ENCODE measurements at places on chromosomes 11 and 22.

- no peak for DNase-seq
These were observed 7.0 kb downstream of the MMP3 start for GRCh38 chr11:102836290-102836875.

DNA sequence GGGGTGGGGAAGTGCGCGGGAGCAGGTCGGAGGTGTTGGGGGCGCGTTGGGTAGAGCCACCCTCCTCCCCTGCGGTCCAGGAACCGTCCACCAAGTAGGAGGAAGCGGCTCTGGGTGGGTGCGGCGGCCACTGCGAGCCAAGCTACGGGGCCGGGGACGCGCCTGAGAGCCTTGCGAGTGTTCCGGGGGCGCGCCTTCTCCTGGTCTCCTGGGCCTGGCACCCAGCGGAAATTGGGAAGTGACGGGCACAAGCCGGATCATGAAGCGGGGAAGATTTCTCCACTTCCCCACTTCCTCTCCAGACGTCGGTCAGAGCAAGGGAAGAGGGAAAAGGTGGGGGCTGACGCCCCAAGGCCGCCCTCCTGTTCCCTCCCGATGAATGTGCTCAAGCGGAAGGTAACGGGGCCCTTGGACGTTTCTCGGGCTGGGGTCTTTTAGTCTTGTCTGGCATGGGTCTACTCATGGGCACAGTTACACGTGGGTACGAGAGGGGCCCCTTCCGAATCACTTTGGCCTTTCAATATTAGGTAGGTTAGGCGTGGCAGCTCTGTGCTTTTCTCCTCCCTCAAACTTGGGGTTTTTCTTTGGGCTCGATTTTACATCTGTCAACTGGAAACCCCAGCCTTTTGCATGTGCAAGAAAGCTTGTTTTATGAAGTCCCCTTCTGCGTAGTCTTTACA is 865 bp downstream of the RBM14 start:
- no peak for DNase-seq

GRCh38 chr22:50236731-50237409 is 8.0 kb downstream of the TUBGCP6 start:
- DNase-seq = no peak

DNA sequence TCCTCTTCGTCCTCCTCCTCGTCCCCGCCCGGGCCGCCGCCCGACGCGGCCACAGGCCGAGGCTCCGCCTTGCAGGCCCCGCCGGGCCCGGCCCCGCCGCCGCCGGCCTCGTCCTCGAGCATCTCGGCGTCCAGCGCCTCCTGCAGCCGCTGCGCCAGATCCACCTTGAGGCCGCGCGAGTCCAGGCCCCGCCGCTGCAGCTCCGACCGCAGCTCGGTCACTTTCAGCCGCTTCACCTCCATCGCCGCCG is 417 bp downstream of the HNRNPUL2 start:
- no peak for DNase-seq

DNA sequence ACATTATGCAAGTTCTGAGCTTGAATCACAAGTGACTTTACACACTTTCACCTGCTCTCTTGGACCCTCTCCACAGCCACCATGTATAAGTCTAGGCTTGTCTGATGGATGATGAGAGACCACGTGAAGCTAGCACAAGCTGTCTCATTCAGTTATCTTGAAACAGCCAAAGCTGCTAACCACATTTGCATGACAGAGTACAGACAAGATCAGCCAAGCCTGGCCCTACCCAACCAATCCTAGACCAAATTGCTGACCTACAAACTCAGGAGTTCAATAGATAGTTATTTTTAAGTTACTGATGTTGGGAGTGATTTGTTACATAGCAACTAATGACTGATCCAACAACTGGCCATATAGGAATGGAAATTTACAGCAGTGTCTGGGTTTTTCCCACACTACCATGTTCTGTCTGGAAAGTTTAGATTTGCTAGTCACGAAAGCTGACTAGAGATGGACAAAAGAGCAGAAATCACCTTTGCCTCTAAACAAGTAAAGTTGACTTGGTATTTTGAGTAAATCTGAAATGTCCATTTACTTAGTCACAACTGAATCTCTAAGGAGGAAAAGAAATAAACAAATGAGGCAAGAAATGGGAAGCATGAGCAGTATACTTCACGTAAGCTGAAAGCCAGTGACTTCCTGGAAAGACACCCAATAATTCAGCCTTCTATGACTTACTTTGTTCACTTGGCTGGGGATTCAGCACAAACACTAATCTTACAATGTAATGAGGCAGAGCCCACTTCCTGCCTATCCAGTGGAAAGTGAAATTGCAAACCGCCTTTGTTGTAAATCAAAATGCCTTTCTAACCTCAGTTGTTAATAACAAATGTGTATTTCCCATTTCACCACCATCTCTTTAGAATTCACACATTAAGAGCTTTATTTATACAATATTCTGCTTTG is 101.7 kb downstream of the FAM181B start:
- DNase-seq = no peak

- no peak for DNase-seq
These were observed 228.2 kb upstream of the BLID start for GRCh38 chr11:122344215-122344614.

DNA sequence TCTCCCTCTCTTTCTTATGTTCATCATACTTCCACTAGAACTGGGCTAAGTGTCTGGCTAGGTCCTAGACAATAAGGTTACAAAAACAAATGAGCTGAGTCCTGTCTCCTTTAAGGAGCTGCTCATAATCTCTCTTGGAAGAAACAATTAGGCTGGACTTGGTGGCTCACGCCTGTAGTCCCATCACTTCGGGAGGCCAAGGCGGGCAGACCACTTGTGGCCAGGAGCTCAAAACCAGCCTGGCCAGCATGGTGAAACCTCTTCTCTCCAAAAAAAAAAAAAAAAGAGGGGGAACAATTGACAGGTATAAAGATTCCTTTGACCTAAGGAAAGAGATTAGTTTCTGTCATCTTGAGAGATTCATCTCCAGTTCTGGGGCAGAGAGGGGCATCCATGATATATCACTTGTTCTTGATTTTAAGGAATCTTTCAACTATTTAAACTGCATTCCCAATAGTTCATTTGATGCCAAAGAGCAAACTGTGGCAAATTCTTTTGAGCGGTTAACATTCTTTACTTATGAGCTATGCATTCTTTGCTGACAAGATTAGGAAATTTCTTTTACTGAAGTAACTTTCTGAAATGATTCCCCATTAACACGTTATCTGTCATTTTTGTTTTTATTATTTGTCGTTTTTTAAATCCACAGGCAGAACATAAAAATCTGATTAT is 125.5 kb downstream of the C11orf87 start:
- no peak for DNase-seq

DNA sequence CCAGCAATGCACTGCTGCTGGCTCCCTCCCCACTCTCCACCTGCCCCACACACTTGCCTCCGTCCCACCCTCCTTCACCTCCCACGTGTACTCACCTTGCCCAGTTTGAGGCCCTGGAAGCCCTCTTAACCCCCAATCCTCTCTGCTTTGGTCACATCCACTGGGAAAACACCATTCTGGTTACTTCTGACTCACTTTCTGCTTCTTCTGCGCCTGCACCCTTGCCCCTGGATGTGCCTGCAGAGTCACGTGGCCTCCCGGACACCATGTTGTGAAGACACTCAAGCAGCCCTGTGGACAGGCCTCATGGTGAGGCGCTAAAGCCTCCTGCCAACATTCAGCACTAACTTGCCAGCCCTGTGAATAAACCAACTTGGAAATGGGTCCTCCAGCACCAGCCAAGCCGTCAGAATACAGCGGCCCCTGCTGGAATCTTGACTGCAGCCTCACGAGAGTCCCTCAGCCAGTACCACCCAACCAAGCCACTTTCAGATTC is 2.6 kb upstream of the NAALADL1 start:
- no peak for DNase-seq

DNA sequence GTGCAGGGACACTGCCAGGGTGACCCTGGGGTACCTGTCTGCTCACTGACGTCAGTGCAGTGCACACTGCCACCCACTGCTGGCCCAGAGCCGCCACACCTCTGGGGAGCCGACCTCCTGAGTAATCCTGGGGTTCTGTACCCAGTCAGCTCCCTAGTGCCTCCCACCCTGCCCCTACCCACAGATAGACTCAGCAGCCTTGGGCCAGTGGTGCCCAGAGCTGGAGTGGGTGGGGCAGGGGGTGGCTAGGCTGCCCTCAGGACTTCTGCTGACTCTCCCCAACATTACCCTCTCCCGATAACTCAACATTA is 5.8 kb downstream of the NRXN2 start:
- no peak for DNase-seq

DNA sequence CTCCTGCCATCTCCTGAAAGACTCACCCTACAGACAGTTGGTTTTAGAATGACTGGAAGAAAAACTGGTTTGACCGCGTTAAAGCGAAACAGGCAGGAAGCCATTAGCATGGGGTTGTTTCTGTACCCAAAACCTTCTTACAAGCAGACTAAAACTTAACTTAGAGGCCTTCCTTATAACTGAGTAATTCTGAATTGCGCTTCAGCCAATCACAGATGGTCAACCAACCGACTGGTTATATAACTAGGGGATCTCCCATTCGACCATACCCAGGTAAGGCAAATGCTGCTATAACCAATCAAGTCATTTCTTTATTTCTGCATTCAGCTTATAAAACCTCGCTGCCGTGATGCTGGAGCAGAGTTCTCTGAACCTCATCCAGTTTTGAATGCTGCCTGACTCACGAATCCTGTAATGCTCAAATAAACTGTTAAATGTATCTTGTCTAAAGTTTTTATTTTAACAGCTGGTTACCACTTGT is 87.8 kb upstream of the DRD2 start:
- no peak for DNase-seq
